ENCODE measurements at places on chromosomes 11 and 22. TPM values are rescaled to one million over a fixed set of nuclear protein-coding genes. Genes with fewer than 3 reads are reported as not detected.

Gene NRIP3
- 2.2 TPM for total RNA-seq

- H3K36me3 ChIP-seq, result peaks cover 31% of the 10 kb centered on the region
- DNase-seq, result no peak
- no peak overlapping the region for H3K27ac ChIP-seq
- no peaks in the 10 kb centered on the region for H3K27me3 ChIP-seq
These were observed 61.8 kb downstream of the SGSM3 start for GRCh38 chr22:40432157-40432556.

GRCh38 chr11:1840780-1841480 lies 2.1 kb downstream of the TNNI2 start:
- no peaks in the 10 kb centered on the region for H3K27me3 ChIP-seq
- DNase-seq, result no peak
- H3K4me1 ChIP-seq, result peaks cover 4% of the 10 kb centered on the region

DNA sequence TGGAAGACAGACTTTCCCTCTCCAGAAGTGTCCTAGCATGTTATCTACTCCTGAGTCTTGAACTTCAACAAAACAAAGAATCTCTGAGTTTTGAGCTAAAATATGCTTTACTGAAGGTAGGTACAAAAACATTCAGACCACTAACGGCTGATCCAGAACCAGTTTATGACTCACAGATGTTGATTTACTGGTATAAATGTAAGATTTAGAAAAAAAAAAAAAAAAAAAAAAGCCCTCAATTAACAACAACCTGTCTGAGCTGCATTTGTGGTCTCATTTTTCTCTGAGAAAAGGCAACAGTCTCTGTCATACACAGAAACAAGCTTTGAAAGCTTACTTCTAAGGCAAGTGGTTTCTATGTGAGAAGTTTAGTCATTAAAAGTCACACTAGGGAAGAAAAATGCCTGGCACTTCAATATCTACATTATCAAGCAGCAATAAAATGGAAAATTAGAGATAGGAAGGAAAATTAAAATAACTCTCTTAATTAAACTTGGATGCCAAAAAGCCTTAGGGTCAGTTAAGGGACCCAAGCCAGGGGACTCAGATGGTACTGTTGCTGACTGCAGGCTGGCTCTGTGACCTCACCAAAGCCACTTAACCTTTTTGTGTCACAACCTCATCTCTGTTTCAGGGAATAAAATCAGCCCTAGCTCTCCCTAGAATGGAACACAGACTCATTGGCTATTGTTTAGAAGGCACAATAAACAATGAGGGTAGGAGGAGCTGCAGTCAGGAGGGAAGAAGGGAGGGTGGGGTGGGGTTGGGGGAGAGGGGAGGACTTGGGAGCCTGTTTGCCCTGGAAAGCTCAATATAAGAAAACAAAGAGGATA lies 61.7 kb downstream of the ETS1 start:
- H3K4me3 ChIP-seq, result no peak overlapping the region
- H3K27ac ChIP-seq, result peak overlapping the region; percentile 47
- peaks cover 7% of the 10 kb centered on the region for H3K4me1 ChIP-seq
- no peaks in the 10 kb centered on the region for H3K27me3 ChIP-seq

DNA sequence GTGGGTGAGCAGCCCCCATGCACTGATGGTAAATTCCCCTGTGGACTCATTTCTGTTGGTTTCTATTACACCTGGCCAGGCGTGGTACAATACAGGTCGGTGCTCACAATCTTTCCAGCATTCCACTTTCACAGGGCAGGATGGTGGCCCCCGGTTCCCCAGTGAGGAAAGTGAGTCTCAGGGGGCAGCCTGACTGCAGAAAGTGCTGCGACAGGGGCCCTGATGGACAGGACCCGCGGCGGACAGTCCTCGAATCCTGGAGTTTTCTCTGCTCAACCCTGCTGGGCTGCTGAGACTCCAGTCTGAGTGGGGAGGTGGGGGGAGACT lies 3.1 kb upstream of the PGGHG start:
- H3K4me1 ChIP-seq, result no peaks in the 10 kb centered on the region
- no peak overlapping the region for H3K27ac ChIP-seq
- no peak overlapping the region for H3K4me3 ChIP-seq
- H3K27me3 ChIP-seq, result no peaks in the 10 kb centered on the region
- no peaks in the 10 kb centered on the region for H3K36me3 ChIP-seq

DNA sequence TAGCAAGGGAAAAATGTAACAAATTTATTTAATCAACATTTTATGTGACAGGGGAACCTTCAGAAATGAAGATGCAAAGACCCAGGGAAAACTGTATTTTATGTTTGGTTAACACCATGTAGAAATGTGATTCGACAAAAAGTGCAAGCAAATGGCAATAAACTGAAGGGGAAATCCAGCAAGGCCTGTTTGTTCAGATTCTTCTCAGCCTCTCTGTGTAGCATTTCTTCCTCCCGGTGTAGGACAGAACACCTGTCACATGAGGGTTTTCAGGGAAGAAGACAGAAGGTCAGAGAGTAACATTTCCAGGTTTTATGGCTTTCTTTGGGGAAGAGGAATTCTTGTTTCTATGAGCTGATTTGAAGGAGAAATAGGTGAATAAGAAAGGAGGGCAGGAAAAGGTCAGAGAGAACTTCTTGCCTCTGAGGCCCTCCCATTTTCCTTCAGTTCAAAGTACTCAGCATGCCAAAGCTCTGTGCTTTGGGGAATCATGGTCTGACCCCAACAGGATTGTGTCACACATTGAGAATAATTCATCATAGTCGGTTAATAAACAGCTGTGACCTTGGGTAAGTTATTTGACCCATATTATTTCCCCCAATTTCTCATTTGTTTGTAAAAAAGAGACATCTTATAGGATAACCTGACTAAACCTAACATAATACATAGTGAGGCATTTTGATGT lies 45.5 kb upstream of the ME3 start:
- H3K4me3 ChIP-seq, result no peak overlapping the region
- H3K27me3 ChIP-seq, result no peaks in the 10 kb centered on the region

Gene MS4A13
- total RNA-seq, result not detected

- no peaks in the 10 kb centered on the region for H3K27me3 ChIP-seq
- H3K27ac ChIP-seq, result no peak overlapping the region
- H3K4me3 ChIP-seq, result no peak overlapping the region
- H3K4me1 ChIP-seq, result peaks cover 44% of the 10 kb centered on the region
These were observed 45.7 kb upstream of the KCNQ1OT1 start for GRCh38 chr11:2745511-2745910.

Gene C22orf31
- total RNA-seq, result not detected

Gene BIK
- 6.1 TPM for total RNA-seq

GRCh38 chr22:44191036-44191454 lies 10.3 kb downstream of the PARVG start:
- no peak for DNase-seq
- no peak overlapping the region for H3K27ac ChIP-seq
- H3K36me3 ChIP-seq, result no peaks in the 10 kb centered on the region
- H3K4me3 ChIP-seq, result no peak overlapping the region
- peaks cover 7% of the 10 kb centered on the region for H3K27me3 ChIP-seq
- no peaks in the 10 kb centered on the region for H3K4me1 ChIP-seq

Data from lung (tissue), 17 donors.